ENCODE measurements at places on chromosomes 5 and 9. TPM values are rescaled to one million over a fixed set of nuclear protein-coding genes. Genes with fewer than 3 reads are reported as not detected.

DNA sequence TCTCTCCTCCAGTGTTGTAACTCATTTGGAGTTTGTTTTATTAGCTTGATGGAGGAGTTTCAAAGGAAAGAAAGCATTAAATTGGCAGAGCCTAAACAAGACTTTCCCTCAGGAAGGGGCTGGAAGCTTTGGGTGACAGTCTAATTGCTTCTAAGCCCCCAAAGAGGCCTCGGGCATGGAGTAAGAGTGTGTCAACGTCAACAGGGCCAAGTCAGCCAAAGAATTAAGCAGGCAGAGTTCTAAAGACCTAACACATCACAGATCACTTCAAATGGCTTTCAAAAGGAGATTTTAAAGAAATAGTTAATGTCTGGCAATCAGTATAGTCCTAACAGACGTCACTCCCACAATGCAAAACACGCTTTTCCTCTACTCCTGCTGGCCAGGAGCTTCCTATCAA lies 234.5 kb downstream of the EFNA5 start:
- DNase-seq: no peak

AFF4 gene
- 135 TPM for total RNA-seq

PALM2AKAP2 gene
- 1.0 TPM for total RNA-seq

DNA sequence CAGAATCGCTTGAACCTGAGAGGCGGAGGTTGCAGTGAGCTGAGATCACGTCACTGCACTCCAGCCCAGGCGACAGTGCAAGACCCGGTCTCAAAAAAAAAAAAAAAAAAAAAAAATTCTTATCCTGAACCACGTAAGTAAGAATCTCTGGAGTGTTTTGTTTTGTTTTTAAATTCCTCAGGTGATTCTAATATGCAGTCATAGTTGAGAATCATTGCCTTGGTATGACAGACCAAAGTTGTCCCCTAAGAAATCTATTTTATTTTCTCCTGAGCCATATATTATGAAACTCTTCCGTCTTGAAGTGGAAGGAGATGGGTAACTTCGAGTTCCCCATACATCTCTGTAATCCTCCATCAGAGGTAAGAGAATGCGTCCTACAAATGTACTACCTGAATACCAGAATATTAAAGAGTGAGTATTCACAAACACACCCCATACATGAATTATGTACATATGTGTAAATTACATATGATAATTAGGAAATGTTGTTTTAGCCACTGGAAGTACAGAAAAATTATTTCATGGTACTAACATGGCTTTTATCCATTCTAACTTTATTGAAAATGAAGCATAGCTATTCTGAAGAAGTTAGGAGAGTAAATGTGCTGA lies 26.7 kb upstream of the SVEP1 start:
- no peak for DNase-seq

COL15A1 gene
- total RNA-seq: not detected

DNA sequence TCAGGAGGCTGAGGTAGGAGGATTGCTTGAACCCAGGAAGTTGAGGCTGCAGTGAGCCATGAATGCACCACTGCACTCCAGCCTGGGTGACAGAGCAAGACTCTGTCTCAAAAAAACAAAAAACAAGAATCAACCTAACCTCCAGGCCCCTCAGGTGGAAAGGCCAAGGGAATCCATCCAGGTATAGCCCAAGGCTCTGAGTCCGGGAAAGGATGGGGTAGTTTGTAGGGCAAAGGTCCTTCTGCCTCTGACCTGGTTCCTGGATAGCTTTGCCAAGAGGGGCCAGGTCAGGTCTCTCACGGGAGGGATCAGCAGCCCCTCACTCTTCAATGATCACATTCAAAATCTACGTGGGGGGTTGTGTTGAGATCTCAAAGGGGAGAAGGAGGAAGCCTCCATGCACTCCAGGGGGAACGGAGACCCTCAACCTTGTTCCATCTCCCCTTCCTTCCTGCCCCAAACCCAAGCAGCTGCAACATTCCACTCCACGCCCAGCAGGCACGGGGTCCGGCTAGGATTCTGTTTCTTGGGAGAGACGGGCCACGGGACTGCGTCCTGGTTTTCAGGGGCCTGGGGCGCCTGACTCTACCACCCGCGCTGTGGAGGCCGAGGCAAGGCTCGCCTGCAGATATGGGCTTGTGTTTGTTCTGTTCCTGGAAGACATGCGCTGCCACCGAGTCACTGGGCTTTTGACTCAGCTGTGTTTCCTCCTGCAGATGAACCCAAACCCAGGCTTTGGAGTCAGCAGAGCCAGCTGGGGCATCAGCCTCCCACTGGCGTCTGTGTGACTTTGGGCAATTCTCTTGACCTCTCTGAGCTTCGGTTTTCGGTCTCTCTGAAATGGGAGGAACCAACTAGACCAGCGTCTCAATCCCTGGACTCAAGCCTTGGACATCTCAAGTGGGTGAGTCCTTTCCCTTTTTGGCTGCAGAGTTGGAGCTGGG lies 35.5 kb downstream of the PLPP7 start:
- DNase-seq: no peak

ZNF483 gene
- 6.5 TPM for total RNA-seq

Data from glutamatergic neuron (in vitro differentiated cells).